Stimulated activated CD4-positive, alpha-beta T cell treated with anti-CD3 and anti-CD28 coated beads, Interleukin-1b, Interleukin-23, amount 100 ng/mL, for 24 hours (primary cell): ENCODE measurements at places on chromosomes 6 and 20.

- no peak for DNase-seq
Observed at GRCh38 chr20:13274275-13274861, 53.3 kb downstream of the ISM1 start.

DNA sequence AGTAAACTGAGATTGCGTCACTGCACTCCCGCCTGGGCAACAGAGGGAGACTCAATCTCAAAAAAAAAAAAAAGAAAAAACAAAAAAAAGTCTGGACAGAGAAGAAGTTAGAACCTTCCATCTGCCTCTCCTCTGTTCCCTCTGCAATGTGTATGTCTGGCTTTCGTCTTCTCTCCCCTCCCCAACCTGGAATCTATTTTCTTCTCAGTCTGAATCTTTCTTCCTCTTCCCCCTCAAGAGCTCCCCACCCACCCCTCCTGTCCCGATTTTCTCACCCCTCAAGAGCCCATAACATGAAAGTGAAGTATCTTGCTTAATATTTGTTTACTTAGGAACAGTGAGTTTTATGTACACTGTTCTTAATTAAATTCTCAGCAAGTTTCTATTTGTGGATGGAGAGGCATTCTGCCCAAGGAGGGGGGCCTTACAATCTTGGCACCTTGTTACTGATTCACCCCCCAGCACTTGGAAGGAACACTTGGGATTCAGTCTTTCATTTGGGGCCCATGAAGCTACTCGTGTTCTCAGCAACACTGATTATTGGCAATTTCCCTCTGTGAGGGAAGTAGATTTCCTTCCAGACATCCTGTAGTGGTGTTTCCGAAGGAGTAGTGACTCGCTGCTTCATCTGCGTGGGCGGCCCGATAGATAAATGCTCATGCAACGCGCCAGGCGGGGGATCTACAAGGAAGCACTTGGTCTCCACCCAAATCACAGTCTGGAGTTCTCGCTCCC is 69.3 kb upstream of the SRSF6 start:
- DNase-seq = no peak

GRCh38 chr6:142916881-142917280 is 28.1 kb downstream of the HIVEP2 start:
- no peak for DNase-seq

- DNase-seq = no peak
Observed at GRCh38 chr6:145540741-145541140, 194.6 kb downstream of the EPM2A start.

DNA sequence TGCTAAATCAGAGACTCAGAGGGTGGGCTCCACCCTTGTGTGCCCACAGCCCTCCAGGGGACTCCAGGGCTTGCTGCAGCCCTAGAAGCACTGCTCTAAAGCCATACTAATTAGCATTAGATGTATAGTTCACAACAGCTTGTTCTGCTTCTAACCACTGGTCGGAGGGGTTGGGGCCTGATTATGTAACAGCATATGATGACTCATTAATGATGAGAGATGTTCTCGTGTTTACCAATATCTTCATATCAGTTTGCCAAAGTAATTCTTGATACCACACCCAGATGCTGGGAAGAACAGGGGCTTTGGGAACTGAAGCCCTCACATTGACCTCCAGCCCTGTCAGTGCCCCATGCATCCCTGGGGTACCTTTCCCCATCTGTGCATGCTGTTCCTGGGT is 104.1 kb upstream of the FOXA2 start:
- DNase-seq = no peak

- DNase-seq = no peak
Observed at GRCh38 chr6:162681447-162681846, 46.1 kb downstream of the PRKN start.

GRCh38 chr6:45714006-45714730 is 301.5 kb downstream of the CLIC5 start:
- no peak for DNase-seq
